ENCODE measurements at places on chromosomes 12 and 14.

DNA sequence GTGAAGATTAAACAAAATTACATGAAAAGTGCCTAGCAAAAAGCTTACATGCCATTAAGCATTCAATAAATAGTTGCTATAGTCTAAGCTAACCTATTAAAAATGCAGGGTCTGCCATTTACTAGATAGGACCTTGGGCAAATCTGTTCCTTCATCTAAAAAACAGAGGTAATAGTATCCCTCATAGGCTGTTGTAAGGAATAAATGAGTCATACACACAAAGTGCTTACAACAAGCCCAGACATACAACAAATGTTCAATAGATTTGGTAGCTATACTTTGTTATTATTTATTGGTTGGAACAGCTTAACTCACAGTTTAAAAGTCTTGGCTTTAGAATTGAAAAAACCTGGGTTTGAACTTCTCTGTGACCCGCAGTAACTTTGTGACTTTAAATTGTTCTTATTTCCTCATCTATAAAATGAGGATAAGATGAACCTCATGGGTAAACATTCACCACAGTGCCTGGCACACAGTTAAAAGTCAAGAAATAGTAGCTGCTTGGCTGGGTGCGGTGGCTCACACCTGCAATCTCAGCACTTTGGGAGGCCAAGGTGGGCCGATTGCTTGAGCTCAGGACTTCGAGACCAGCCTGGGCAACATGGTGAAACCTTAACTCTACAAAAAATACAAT, 24.7 kb downstream of the HEATR5A start:
- DNase-seq, result no peak

- no peak for DNase-seq
Measured at GRCh38 chr12:104136577-104136976, 1.4 kb downstream of the NFYB start.

GRCh38 chr14:88818018-88818417, 6.4 kb upstream of the TTC8 start:
- DNase-seq, result no peak

GRCh38 chr14:34374998-34375740, 86.9 kb downstream of the SPTSSA start:
- no peak for DNase-seq

DNA sequence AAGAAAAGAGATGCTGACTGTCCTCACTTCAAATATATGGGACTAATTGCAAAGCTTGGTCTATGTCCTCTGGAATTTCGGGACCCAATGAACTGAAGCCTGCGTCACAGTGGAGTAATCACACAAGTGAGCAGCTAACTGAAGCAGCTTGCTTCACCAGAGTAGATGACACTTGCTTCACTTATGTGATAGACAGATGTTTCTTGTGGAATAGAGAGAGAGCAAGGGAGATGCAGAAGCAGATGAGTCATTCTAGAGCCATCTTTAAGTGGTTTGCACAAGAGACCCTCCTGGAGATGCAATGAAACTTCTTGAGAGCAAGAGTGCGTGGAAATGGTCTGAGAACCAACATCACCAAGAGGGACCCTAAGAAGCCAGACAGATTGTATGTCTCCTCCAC, 1537.1 kb upstream of the FLRT2 start:
- DNase-seq, result no peak

DNA sequence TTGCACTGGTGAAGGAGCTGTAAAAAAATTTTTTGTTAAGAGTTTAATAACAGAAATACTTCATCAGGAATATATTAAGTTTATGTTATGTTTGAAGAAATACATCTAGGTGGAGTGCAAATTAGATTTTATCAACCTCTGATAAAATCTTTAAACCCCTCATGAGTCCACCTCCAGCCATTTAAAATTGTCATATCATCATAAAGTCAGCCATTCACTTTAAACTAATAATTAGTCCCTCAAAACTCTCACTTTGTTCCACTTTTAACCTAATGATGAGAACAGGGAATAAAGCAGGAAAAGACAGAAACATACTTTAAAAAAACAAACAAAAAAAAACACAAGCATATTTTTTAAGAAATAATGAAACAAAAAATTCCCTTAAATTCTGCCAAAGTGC, 25.1 kb downstream of the ZFC3H1 start:
- no peak for DNase-seq

- no peak for DNase-seq
Measured at GRCh38 chr14:96987086-96987474, 189.9 kb downstream of the VRK1 start.

- no peak for DNase-seq
Measured at GRCh38 chr14:32300136-32300535, 29.0 kb upstream of the AKAP6 start.

GRCh38 chr12:111035578-111036301, 115.4 kb upstream of the MYL2 start:
- no peak for DNase-seq

GRCh38 chr12:70444903-70445302, 78.8 kb downstream of the KCNMB4 start:
- DNase-seq, result peak; percentile 42
